ENCODE measurements at places on chromosomes 11 and 22.
A peak's percentile ranks its signal among the peaks of the same experiment; 100 is the strongest.

DNA sequence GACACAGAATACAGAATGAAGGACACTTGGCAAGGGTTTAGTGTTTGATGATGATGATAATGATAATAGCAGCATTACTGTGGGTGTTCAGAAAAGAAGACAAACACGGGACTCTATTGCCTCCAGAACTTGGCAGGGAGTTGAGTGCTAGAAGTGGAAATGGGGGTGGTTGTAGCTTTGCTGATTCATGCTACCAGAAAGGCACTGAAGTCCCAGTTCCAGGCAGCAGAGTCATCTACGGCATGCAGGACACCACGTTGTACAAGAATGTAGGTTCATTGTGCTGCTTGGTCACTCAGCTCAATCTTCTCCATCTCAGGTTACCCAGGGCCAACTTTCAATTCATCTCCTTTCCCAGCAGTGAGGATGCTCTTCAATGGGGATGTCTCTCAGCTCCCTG lies 115.7 kb downstream of the NTM start:
- no peak for DNase-seq

DNA sequence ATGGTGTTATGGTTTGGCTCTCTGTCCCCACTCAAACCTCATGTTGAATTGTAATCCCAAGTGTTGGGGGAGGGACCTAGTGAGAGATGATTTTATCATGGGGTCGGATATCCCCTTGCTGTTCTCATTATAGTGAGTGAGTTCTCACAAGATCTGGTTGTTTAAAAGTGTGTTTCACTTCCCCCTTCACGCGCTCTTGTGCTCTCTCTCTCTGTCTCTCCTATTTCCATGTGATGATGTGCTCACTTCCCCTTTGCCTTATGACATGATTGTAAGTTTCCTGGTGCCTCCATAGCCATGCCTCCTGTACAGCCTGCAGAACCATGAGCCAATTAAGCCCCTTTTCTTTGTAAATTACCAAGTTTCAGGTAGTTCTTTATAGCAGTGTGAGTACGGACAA lies 765.1 kb downstream of the KCNA4 start:
- DNase-seq: no peak

GRCh38 chr11:110075105-110075846 lies 17.9 kb upstream of the ZC3H12C start:
- no peak for DNase-seq

DNA sequence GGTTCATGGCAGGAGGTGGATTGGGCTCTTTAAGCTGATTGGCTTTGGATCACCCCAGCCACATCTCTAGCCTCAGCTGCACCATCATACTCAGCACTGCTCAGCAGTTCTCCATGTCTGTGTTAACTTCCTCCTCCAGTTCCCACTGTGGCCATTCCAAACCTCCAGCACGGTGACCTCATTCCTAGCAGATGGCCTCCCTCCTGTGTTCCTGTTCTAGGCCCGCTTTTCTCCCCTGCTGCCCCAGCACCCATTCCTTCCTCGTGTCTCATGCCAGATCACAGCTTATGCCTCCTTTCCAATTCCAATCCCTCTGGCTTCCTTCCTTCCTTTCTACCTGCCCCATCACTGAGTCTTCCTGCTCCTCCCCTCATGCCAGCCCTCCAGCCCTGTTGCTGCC lies 96.1 kb downstream of the MICAL2 start:
- no peak for DNase-seq

DNA sequence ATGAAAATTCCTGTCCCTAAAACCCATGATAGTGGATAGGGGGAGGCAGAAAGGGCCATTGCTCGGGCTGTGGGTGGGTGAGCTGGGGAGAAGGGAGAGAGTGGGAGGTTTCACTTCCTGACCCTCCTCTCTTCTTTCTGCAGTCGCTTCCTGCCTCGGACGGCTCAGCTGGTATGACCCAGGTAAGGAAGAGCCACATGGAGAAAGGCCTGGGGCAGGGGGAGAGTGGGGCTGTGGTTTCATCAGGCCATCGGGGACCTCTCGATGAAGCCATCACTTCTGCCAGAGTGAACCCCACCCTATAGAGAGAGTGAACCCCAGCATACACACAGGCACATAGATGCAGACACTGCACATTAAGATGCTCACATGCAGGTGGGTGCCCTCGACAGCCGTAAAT lies 12.6 kb downstream of the CD5 start:
- no peak for DNase-seq

GRCh38 chr22:38088629-38089473 lies 4.9 kb upstream of the SLC16A8 start:
- no peak for DNase-seq

DNA sequence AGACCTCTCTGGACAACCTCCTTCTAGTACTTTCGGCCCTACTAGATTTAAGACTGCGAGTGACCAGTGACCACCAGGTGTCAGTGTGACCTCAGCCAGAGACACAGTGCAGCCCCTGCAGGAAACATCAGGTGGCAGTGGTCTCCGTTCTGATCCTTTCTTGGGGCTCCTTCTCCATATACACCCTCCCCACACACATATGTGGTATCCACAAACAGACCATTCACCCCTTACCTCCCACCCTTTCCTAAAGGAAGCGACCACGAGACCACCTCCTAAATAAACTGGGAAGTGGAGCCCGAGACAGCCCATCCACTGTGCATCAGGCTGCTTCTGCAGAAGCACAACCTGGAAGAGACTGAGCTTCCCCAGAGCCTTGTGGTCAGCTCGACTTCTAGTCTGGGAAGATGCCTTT lies 38.5 kb upstream of the CYP2D6 start:
- peak; percentile 65 for DNase-seq

DNA sequence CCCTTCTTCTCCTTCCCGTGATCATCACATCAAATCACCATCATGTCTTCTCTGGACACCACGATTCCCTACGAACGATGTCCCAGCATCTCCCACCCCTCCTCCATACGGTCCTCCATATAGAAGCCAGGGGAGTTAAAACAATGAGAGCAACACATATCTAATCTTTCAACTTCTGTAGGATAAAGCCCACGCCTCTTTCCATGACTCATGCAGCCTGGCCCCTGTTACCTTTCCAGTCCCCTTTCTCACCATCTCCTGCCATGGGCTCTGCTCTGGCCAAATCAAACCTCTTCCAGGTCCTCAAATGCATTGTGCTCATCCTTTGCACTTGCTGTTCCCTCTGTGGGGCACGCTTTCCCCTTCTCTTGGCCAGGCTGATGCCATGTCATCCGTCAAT lies 23.6 kb downstream of the RPS6KA4 start:
- DNase-seq: no peak

DNA sequence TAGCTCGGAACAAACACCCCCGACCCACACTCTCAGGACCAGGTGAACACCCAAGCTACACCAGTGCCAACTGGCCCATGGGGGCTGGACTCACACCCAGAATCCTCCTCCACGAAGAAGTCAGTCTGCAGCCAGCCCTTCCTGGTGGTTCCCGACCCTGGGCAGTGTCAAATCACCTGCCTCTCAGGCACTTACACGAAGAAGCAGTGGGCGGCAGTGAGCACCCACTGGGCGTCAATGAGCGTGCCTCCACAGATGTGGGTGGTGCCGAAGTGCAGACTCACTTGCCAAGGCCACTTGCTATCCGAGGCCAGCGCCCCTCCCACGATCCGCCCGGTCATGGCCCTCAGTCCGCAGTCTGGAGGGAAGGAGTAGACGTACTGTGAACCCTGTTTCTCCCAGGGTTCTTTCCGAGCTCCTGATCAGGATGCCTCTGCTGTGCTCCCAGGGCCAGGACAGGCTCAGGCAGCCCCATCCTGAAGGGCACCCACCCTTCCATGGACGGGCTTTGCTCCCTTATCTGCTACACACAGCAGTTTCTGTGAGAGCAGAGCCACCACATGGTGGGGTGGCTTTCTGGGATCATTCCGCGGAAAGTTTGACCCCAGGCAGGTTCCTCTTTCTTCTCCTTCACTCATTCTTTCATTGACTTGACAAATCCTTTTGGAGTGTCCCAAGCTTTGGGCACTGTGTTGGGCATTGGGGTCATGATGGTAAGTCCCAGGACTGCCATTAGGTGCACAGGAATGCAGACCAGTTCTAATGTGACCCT lies 19.4 kb downstream of the TMPRSS13 start:
- DNase-seq: no peak

DNA sequence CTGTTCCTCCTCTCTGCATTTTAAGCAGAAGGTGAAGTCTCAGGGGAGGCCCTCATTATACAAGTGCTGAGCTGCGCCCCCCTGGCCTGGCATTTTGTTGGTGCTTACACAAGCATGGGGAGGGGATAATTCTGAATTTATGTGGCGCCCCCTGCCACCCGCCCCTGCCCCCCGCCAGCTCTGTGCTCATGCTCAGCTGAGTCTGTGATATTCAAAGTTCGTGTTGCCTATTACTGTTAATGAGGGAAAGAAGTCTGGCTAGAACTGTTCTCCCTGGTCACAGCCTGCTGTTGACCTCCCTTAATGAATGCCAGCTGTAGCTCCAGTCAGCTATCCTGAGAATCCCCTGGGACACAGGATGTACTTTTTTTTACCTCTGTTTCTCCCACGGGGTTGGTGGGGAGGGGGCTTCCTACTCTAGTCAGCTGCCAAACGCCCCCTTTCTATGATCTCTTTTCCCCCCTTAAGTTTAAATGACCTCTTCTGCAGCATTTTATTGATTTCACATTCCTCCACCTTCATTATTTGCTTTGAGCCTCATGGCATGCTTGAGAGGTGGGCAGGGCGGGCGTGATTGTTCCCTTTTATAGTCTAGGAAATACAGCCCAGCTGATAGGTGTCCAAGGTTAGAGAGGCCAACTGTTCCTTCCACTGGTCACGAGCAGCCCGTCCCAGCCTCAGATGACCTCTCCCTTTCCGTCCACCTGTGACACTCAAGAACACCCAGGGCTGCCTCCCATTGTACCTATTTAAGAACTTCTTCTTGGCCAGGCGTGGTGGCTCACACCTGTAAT lies 12.2 kb downstream of the USP2 start:
- no peak for DNase-seq

- no peak for DNase-seq
Observed at GRCh38 chr22:26552466-26552865, 37.5 kb downstream of the TPST2 start.

DNA sequence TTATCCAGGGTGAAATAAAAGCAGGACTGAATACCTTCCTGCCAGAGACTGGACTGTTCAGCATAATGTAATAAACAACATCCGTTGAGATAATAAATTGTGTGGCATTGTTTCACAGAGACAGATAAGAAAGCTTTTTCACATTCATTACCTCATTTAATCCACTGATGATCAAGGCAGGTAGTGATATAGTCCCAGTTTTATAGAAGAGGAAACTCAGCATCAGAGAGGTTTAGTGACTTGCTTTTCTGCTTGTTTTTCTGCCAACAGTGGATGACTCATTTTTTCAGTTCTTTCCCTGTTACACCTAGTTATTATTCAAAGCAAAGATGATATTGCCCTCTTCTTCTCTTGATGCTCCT lies 4.0 kb downstream of the MYO18B start:
- no peak for DNase-seq

DNA sequence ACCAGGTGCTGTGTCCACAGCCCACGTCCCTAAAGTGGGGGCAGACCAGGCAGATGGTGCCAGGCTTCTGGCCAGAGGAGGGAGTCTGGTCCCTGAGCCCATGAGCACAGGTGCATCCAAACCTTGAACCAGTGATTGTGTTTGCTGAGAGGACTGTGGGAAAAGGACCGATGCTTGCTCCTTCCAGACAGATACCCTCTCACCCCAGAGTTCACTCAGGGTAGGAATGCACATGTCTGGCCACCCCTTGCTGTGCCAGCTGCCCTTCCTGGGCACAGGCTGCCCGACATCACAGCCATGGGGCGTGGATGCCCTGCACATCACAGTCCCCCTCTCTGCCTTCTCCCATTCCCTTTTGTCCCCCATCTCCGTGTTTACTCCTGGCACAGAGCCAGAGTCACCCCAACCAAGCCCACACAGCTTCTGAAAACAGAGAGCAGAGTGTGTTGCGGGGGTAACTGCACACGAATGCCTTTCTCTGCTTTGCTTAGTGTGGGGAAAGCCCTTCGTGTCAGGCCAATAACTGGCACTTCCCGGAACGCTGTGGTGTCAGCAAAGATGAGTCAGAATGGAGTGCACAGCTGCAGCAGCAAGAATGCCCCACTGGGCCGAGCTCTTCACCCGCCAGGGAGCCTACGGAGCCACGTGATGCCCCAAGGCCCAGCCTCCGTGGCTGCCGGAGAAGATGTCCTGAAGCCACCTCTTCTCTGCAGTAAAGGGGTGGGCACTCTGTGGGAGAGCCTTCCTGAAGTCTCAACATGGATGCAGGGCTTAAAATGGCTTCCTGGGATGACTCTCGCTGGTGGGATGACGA lies 7.6 kb downstream of the CARS1 start:
- no peak for DNase-seq

DNA sequence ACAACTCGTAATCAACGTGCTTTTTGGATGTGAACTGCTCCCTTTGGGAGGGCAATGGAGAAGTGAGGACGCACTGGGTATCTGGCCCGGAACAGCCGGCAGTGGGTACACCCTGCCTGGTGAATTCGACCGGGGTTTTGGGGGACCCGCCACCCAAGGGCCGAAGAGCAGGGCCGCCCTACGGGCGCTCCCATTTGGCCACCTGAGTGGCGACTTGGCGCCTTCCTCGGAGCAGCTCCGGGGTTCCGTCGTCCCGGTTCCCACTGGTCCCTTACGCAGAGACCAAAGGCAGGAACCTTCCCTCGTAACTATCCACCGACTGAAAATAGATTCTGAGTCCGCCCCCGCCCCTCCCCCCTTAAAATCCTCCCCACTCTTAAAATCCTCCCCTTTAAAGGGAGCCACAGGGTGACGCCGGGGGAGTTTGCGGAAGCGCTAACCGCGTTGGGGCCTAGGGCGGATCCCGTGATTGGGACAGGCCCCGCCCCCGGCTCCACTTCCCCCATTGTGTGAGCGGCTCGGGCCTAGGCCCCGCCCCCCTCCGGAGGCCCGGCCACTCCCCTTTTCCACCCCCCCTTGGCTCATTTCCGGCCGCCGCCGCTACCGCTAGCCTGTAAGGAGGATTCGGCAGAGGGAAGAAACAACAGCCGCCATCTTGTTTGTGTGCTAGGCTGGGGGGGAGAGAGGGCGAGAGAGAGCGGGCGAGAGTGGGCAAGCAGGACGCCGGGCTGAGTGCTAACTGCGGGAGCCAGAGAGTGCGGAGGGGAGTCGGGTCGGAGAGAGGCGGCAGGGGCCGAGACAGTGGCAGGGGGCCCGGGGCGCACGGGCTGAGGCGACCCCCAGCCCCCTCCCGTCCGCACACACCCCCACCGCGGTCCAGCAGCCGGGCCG lies 1.0 kb upstream of the EP300 start:
- DNase-seq: peak; percentile 98

GRCh38 chr22:36303874-36304273 lies 50.9 kb downstream of the APOL1 start:
- DNase-seq: no peak

- peak; percentile 71 for DNase-seq
Observed at GRCh38 chr22:34800260-34800980, 265.5 kb upstream of the ISX start.
